GM23248 (cell line): ENCODE measurements at places on chromosomes 3 and 15.

DNA sequence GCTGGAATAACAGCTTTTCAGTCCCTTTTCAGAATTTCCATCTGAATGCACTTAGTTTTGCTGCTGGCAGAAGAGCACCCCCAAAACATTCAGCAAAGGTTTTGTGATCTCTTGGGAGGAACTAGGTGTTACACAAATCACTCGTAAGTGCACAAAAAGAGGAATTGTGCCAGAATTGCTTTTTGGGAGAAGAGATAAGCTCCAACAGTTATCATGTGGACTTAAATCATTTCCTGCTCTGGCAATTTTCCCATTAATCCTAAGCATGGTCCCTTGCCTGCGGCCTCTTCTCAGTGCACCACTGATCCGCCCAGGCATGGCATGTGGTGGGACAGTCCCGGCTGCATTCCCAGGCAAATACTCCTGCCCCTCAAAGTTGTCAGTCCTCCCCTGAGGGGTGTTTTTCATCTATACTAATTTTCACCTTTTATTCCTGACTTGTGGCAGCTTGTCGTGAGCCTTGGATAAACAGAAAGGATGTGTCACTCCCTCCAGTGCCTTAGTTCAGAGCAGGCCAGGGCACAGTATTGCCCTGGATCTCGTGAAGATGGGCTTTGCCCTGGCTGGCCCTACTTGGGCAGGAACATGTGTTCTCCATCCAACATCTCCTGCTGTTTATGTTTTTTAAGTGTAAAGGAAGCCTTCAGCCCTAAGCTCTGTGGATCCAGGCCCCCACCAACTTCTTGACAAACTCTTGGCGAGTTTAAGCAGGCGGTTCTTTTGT, 44.6 kb upstream of the VILL start:
- peak; percentile 47 for DNase-seq

GRCh38 chr3:153311541-153311940, 149.5 kb downstream of the RAP2B start:
- DNase-seq: no peak

GRCh38 chr3:16600780-16601536, 4.3 kb downstream of the DAZL start:
- DNase-seq: peak; percentile 86

DNA sequence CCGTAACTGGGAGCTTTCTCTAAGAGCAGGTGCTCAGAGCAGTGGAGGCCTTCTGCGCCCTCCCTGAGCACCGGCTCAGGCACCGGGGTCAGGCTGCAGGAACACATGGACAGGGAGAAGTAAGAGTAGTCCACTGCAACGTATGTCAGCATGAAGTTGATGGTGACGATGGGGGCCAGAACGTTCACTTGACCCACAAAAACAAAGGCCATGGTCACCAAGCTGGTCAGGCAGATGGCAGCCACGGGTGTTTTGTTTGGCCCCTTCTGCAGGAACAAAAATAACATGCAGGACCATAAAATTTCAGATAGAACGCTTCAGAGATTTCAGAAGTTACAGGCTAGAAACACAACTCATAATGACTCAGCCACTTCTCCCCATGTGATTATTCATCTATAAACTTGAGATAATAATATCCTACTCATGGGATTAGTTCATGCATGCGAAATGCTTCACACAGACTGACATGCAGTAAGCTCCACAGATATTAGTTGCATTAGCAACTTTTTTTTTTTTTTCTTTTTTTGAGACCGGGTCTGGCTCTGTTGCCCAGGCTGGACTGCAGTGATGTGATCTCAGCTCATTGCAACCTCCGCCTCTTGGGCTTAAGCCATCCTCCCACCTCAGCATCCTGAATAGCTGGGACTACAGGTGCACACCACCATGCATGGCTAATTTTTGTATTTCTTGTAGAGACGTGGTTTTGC, 52.2 kb upstream of the HEG1 start:
- DNase-seq: peak; percentile 91

DNA sequence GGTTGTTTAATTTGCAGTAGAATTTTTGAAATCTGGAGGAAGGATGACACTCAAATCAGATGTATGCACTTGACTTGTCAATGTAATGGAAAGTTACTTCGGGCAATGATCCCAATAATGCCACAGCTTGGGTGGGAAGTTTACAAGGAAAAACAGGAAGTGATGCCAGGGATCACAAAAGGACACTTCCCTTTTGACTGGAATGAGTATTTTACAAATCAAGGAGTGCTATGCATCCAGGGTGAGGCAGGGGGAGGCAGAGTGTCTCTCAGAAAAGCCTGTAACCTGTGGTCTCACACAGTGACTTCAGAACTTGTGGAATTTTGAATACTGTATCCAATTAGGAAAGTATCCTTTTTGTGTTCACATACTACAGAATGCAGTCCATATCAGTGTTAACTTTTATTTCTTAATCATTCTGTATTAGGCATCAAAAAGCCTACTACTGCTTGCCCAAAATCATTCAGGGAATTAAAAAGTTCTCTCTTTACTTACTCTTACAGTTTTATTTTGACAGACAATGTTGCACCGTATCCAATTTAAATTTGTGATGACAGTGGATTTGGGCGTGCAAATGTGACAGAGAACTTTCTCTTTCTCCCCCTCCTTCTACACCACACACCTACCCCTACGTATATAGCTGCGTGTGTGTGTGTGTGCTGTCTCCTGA, 445.1 kb downstream of the MECOM start:
- DNase-seq: peak; percentile 69
